Activated naive CD8-positive, alpha-beta T cell treated with anti-CD3 and anti-CD28 coated beads for 36 hours (primary cell): ENCODE measurements at places on chromosomes 5 and 9.

GRCh38 chr9:108113596-108113995 lies 624.0 kb upstream of the KLF4 start:
- no peak for DNase-seq

GRCh38 chr5:178530526-178530925 lies 59.7 kb downstream of the COL23A1 start:
- DNase-seq = no peak

DNA sequence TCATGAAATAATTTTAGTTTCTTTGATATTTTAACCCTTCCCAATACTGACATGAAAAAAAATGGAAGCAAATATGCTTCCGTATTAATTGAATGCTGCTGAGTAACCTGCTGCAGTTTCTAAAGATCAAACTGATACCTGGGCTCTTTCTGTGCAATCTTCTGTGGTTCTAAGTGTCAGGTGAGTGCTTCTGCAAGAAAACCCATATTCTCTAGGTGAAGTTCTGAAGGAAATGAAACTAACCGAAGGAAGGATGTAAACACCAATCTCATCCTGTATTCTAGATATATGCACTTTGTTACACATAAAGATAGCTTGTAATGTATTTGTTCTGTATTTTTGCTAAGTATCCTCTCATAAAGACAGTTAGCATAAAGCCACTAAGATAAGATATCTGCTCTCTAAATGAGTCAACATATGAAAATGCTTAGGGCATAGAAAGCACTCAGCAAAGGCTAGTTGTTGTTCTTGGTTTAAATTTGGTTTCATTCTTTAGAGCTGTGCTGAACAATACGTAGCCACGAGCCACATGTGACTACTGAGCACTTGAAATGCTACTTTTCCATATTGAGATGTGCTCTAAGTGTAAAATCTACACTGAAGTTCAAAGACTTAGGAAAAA lies 52.0 kb downstream of the ITGA2 start:
- no peak for DNase-seq

GRCh38 chr9:107929443-107929842 lies 439.9 kb upstream of the KLF4 start:
- DNase-seq = no peak

- DNase-seq = no peak
Observed at GRCh38 chr9:122126331-122127261, 33.0 kb downstream of the NDUFA8 start.

- DNase-seq = no peak
Observed at GRCh38 chr9:134742822-134743535, 101.4 kb downstream of the COL5A1 start.

- no peak for DNase-seq
Observed at GRCh38 chr5:91077623-91078022, 305.5 kb downstream of the ARRDC3 start.

GRCh38 chr9:121840838-121841760 lies 189.7 kb downstream of the DAB2IP start:
- peak; percentile 48 for DNase-seq

DNA sequence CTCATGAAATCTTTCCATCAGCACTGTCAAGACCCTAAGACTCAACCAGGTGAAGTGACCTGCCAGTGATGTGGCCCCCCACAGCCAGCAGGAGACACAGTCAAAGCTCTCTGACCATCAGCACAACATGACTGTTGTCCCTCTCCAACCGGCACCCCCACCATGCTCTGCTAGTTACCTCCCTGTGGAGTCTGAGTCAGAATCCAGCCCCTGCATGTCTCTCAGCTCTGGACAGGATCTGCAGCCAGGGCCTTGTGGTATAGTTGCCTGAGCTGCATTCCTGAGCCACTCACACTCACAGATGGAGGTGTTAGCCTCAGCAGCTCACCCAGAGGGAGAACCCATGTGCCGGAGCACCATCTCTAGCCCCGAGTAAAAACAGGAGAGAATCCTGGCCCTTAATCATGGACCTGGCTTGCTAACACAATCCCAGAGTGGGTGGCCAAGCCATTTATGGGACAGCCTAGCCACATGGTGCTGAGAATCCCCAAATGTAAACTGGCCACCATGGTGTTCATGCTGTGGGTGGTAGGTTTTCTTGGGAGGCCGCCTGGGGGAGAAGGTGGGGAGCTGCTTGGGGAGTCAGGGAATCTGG lies 237.8 kb downstream of the PAPPA start:
- no peak for DNase-seq

GRCh38 chr9:129390541-129390940 lies 212.5 kb upstream of the IER5L start:
- DNase-seq = no peak

- DNase-seq = no peak
Observed at GRCh38 chr9:32306006-32306405, 78.4 kb upstream of the ACO1 start.

- no peak for DNase-seq
Observed at GRCh38 chr9:132784286-132784830, 93.7 kb downstream of the AK8 start.

GRCh38 chr9:130634191-130634768 lies 30.1 kb upstream of the PRDM12 start:
- DNase-seq = no peak

GRCh38 chr5:135047347-135047695 lies 13.3 kb upstream of the PITX1 start:
- DNase-seq = no peak

GRCh38 chr5:54090495-54091120 lies 219.8 kb downstream of the ARL15 start:
- DNase-seq = no peak

DNA sequence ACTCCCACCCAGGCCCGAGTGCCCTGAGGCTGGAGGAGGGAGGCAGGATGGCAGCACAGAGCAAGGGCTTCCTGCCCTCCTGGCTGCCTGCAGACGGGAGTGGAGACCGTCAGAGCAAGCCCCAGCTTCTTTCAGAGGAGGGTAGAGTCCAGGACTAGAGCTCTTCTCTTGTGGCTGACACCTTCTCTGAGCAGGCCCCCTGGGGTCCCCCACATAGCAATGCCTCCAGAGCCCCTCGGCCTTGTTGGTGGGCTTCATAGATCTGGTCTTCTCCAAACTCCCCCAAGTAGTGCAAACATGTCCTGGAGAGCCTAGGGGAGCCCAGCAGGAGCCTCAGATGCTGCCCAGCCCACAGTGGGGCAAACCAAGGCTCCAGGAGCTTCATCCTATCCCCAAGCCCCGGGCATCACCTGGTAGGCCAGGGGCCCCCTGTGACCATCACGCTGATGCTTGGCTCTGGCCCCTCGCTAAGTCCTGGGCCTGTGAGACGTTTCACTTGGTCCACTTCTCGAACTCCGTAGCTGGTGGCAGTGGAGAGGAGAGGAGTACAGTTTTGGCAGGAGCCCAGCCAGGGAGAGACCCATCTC lies 2.0 kb downstream of the MZB1 start:
- DNase-seq = no peak

GRCh38 chr5:143156086-143156485 lies 247.4 kb downstream of the NR3C1 start:
- no peak for DNase-seq

GRCh38 chr9:121160025-121160424 lies 41.6 kb downstream of the RAB14 start:
- no peak for DNase-seq
